ENCODE measurements at places on chromosomes 7 and 10. TPM values are rescaled to one million over a fixed set of nuclear protein-coding genes. Genes with fewer than 3 reads are reported as not detected.

SLC39A12 gene
- total RNA-seq, result not detected

CREB3L2 gene
- total RNA-seq, result 27.4 TPM

DIP2C gene
- 14.6 TPM for total RNA-seq

ELN gene
- total RNA-seq, result 0.08 TPM

CPEB3 gene
- total RNA-seq, result 0.52 TPM

KCNIP2 gene
- total RNA-seq, result 0.98 TPM

AZGP1 gene
- not detected for total RNA-seq

TEX47 gene
- total RNA-seq, result not detected

CUBN gene
- total RNA-seq, result 0.01 TPM

RBM48 gene
- 6.2 TPM for total RNA-seq

ZNF365 gene
- 0.93 TPM for total RNA-seq

SLC13A1 gene
- total RNA-seq, result not detected

CLRN3 gene
- not detected for total RNA-seq

HPS1 gene
- 34.5 TPM for total RNA-seq

HOXA6 gene
- 1.9 TPM for total RNA-seq

CYP3A5 gene
- total RNA-seq, result 1.9 TPM

FBXO24 gene
- 0.07 TPM for total RNA-seq

PCDH15 gene
- total RNA-seq, result not detected

TUBB8 gene
- not detected for total RNA-seq

CLDN12 gene
- total RNA-seq, result 16.8 TPM

SDK1 gene
- total RNA-seq, result 0.72 TPM

NRG3 gene
- total RNA-seq, result not detected

AKR1D1 gene
- not detected for total RNA-seq

GIMAP4 gene
- total RNA-seq, result not detected

SFTPA1 gene
- total RNA-seq, result not detected

PDE6C gene
- not detected for total RNA-seq

ZPBP gene
- not detected for total RNA-seq

CACNB2 gene
- total RNA-seq, result not detected

GDI2 gene
- 207 TPM for total RNA-seq

SVOPL gene
- not detected for total RNA-seq

ATP6V0E2 gene
- 61.1 TPM for total RNA-seq

BAMBI gene
- total RNA-seq, result 13.7 TPM

PTF1A gene
- total RNA-seq, result not detected

ZNF425 gene
- total RNA-seq, result 1.9 TPM

TMEM236 gene
- 0.09 TPM for total RNA-seq

UCMA gene
- total RNA-seq, result not detected

FAM131B gene
- total RNA-seq, result 0.43 TPM

BMPER gene
- 5.7 TPM for total RNA-seq

C7orf33 gene
- total RNA-seq, result not detected

IFRD1 gene
- 32.2 TPM for total RNA-seq

FZD1 gene
- total RNA-seq, result 2.2 TPM

CLEC5A gene
- total RNA-seq, result not detected

TNS3 gene
- total RNA-seq, result 77.1 TPM

CNTNAP2 gene
- total RNA-seq, result not detected
